Suprapubic skin (tissue), 4 donors: ENCODE measurements at places on chromosomes 3 and 15. TPM values are rescaled to one million over a fixed set of nuclear protein-coding genes. Genes with fewer than 3 reads are reported as not detected.

The FBXL22 gene
- not detected for total RNA-seq

The GOLGA6A gene
- total RNA-seq: 3.9 TPM

The TP63 gene
- total RNA-seq: 302 TPM

The RAP2B gene
- total RNA-seq: 18.3 TPM

The ARNT2 gene
- 4.7 TPM for total RNA-seq

The POC1A gene
- 1.1 TPM for total RNA-seq

The SI gene
- 0.21 TPM for total RNA-seq
